ENCODE measurements at places on chromosomes 5 and 9.
A peak's percentile ranks its signal among the peaks of the same experiment; 100 is the strongest.

DNA sequence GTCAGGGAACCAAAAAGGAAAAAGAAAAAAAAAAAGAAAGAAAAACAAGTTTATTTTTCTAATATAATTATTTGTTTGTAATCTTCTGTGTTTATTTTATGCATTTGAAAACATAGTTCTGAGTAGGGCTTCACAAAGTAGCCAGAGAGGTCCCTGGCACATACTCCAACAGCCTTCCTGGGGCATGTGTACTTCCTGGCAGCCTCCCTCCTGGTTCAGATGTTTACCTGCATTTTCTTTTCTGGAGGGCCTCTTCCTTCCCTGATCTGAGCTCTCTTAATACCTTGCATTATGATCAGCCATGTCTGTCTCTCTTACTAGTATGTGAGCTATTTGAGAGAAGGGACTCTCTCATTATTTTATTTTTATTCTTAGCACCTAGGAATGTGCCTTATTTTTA lies 361.8 kb downstream of the KDM4C start:
- no peak for DNase-seq

GRCh38 chr9:69023650-69024049 lies 9.7 kb upstream of the PRKACG start:
- no peak for DNase-seq

- no peak for DNase-seq
Observed at GRCh38 chr5:160601046-160601445, 179.4 kb downstream of the PTTG1 start.

- no peak for DNase-seq
Observed at GRCh38 chr5:33037076-33037475, 326.0 kb downstream of the NPR3 start.

- DNase-seq = peak; percentile 53
Observed at GRCh38 chr5:170100066-170100943, 5.4 kb upstream of the FOXI1 start.

DNA sequence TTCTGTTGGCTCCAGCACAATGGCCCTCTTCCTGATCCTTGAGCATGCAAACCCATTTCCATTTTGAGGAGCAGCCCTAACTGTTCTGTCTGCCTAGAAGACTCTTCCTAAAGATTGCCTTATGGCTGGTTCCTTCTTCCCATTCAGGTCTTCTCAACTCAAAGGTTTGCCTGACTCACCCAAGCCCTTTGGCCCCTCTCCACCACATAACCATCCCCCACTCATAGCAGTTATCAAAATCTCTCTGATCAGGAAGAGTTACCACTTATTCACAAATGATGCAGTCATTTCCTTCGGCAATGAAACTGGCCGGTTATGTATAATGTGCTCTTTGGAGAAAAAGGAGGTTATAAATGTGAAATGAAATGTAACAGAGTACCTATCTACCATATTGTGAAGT lies 8.9 kb upstream of the POU4F3 start:
- DNase-seq = no peak

GRCh38 chr5:59351076-59351794 lies 542.3 kb downstream of the PDE4D start:
- DNase-seq = no peak

GRCh38 chr5:42889311-42889933 lies 77.7 kb upstream of the SELENOP start:
- DNase-seq = peak; percentile 42

DNA sequence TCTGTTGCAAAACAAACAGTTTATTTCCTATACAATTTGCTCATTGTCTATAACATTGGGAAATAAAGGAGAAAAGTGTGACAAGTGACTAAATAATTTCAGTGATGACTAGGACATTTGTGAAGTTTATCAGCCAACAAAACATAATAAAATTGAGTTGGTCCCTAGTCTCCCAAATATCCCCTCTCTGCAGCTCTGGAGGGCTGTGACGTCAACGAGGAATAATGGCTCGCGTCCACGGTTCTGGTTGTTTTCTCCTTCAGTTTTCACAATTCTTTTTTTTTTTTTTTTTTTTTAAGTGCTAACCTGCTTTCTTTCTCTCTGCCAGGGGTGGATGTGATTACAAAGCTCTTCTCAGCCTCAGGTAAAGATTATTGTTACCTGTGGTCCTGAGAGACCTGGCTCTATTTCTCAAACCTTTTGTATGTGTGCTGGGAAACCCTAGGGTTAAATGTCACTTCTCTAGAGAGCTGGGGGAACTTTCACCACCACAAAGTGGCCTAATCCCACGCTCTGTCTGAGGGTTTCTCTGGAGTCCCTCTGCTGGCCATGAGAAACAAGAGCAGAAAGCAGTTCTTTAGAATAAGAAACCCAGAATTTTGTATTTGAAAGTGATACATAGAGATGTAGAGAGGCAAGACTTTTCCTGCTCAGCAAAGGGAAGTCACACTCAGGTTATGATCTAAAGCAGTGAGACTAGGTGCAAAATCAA lies 36.2 kb upstream of the ANKRD55 start:
- peak; percentile 44 for DNase-seq

DNA sequence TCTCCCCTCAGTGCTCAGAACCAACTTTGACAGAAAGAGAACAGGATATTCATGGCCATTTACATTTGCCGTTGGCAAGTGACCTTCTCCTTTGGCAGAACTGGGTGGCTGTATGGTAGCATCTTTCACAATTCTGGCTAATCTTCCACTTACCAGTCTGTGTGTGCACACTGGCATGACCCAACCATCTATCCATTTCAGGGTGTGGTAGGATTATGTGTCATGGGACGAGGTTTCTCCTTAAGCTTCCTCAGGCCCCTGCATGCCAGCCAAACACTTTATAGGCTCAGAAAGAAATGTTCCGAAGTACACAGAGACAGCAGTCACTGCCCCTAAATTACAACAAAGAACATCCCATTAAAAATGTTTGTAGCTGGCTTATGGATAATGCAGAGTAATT lies 497.1 kb downstream of the NFIB start:
- no peak for DNase-seq

GRCh38 chr5:161889971-161890370 lies 42.1 kb downstream of the GABRA1 start:
- no peak for DNase-seq

- DNase-seq = no peak
Observed at GRCh38 chr5:152051499-152052454, 127.1 kb upstream of the GLRA1 start.

- DNase-seq = no peak
Observed at GRCh38 chr5:56803894-56804293, 11.5 kb upstream of the MAP3K1 start.

- DNase-seq = no peak
Observed at GRCh38 chr5:158387499-158387898, 528.6 kb upstream of the CLINT1 start.

DNA sequence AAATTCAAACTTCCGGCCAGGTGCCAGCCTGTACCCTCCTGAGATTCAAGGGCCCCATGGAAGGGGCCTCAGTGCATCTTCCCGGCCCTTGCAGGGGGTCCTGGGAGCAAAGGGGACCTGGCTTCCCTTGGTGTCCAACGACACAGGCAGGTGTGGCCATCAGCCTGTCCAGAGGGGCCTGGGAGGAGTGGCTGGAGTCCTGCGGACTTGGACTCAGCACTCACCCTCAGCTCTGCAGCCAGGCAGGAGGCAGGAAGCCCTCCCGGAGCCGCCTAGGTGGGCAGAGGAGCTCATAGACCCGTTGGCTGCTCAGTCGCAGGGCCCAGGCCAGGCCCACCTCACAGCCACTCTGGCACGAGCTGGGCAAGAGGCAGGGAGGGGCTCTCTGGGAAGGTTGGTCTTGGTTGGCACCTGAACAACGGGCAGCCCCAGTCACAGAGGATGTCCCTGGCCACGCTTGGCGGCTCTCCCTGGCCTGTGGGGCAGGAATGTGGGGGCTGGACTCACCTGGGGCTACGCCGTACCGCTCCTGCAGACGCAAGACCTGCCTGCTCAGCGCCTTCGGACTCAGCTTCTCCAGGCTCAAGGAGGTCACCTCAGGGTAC lies 53.8 kb upstream of the NRARP start:
- no peak for DNase-seq

- DNase-seq = no peak
Observed at GRCh38 chr9:108297073-108297472, 558.7 kb downstream of the ACTL7B start.

DNA sequence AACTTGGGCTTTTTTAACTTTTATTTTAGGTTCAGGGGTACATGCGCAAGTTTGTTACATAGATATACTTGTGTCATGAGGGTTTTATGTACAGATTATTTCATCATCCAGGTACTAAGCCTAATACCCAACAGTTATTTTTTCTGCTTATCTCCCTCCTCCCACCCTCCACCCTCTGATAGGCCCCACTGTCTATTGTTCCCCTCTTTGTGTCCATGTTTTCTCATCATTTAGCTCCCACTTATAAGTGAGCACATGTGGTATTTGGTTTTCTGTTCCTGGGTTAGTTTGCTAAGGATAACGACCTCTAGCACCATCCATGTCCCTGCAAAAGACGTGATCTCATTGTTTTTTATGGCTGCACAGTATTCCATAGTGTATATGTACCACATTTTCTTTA lies 172.1 kb downstream of the SNCAIP start:
- DNase-seq = no peak

- DNase-seq = no peak
Observed at GRCh38 chr9:73280113-73280512, 128.4 kb downstream of the ANXA1 start.

GRCh38 chr5:157961176-157961575 lies 102.2 kb upstream of the CLINT1 start:
- no peak for DNase-seq

DNA sequence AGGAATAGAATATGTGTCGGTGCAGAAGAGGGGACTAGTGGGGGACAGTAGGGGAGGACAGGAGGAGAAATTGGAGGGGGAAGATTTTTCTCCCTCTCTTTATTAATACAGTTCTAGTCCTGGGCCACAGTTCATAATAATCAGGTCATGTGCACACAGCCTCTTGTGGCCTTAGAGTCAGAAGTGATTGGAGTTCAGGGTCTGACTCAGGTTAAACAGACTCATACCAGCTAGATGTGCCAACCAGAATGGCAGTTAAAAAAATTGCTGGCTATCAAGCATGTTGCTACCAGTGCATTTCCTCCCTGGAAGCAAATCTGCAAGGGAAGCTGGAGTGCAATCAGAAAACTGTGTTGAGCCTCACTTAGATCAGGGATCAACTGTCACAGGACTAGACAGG lies 132.7 kb upstream of the MAP1B start:
- DNase-seq = no peak

DNA sequence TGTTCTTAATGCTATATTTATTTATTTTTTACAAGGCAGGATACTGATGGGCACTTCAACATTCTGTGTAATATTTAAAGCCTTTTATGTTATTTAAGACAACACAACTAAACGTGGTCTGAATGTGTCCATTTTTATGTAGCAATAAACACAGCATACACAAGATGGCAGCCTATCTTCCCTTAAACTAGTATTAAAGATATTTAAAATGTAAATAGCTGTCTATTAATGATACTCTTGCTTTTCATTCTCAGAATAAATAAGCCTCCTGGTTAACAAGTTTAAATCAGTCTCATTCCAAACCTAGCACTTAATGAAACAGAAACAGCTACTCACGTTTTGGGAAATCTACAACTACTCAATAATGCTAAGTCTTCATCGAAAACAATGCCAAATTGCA lies 315.7 kb downstream of the MCTP1 start:
- no peak for DNase-seq

GRCh38 chr5:77418601-77419581 lies 73.2 kb downstream of the WDR41 start:
- DNase-seq = no peak

GRCh38 chr9:77582961-77583576 lies 65.1 kb downstream of the GNA14 start:
- no peak for DNase-seq

GRCh38 chr5:82538339-82539034 lies 260.3 kb upstream of the RPS23 start:
- no peak for DNase-seq

DNA sequence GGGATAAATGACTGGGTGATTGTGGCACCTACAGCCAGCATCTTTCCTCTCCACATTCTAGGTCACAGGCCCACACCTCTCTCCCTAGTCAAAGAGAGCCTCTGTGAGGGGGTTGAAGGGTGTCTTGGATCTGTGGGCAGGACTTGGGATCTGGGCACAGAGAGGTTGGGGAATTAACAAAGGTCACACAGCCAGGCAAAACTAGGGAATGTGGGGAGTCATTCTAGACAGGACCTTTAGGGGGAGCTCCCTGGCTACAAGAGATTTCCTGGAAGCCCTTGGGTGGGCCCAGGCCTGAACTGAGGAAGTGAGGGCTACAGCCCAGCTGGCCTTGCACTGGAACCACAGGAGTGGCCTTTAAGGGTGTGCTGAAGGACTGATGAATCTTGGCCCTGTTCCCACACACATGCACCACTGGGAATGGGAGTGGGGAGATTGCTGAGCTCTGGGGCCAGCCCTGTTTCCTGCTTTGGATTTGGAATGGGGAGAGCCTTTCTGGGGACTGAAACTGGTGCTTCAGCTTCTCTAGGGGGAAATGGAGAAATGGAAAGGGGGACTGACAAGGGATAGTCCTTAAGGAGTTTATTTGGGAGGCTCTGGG lies 12.4 kb upstream of the CXXC5 start:
- no peak for DNase-seq

GRCh38 chr9:125484350-125485282 lies 222.4 kb downstream of the MAPKAP1 start:
- no peak for DNase-seq

Measured in GM19239 (cell line).